ENCODE measurements at places on chromosomes 13 and 19. TPM values are rescaled to one million over a fixed set of nuclear protein-coding genes. Genes with fewer than 3 reads are reported as not detected.

Gene LEUTX
- not detected for total RNA-seq

Gene MAP4K1
- 0.72 TPM for total RNA-seq

Gene CGB8
- total RNA-seq: 3.0 TPM

Gene CFAP97D2
- not detected for total RNA-seq

Gene ZNF506
- total RNA-seq: 0.12 TPM

Gene GADD45B
- 119 TPM for total RNA-seq

Gene SULT2B1
- total RNA-seq: 15.6 TPM

Gene NBEA
- total RNA-seq: 1.7 TPM

Gene KCNN4
- 52.9 TPM for total RNA-seq

Gene ATP8A2
- total RNA-seq: 0.02 TPM

Gene PRR22
- 2.5 TPM for total RNA-seq

Gene DHX34
- 36.8 TPM for total RNA-seq

Gene CGB3
- not detected for total RNA-seq

Gene TFDP1
- total RNA-seq: 98.2 TPM

Gene C5AR1
- 2.5 TPM for total RNA-seq

Gene TMEM272
- not detected for total RNA-seq

Gene ZNF208
- total RNA-seq: not detected

Gene CPB2
- 0.08 TPM for total RNA-seq

Gene VAV1
- 6.7 TPM for total RNA-seq

Gene PRX
- total RNA-seq: 1.3 TPM

Gene FOSB
- 9.6 TPM for total RNA-seq

Gene IGFL4
- total RNA-seq: 0.30 TPM

Gene TNNT1
- total RNA-seq: 140 TPM

Gene ZNF230
- total RNA-seq: 2.5 TPM

Gene ZNF471
- total RNA-seq: 0.07 TPM

Gene DYRK1B
- 20.8 TPM for total RNA-seq

Gene LILRB4
- total RNA-seq: not detected

Gene CLEC17A
- not detected for total RNA-seq

Gene CCDC8
- total RNA-seq: not detected

Gene B3GNT8
- 0.13 TPM for total RNA-seq

Gene UBE2L5
- total RNA-seq: not detected

Gene ZNF490
- 0.51 TPM for total RNA-seq

Gene MCEMP1
- not detected for total RNA-seq

Gene ATP4B
- total RNA-seq: not detected

Gene HS6ST3
- total RNA-seq: not detected

Gene EDNRB
- total RNA-seq: not detected

Gene MRPL57
- total RNA-seq: 24.9 TPM

Gene INAFM1
- 10.9 TPM for total RNA-seq

All from A549 treated with AZD2906 at 1 μM for 4 hours (cell line).